ENCODE measurements at places on chromosomes 4 and X. TPM values are rescaled to one million over a fixed set of nuclear protein-coding genes. Genes with fewer than 3 reads are reported as not detected.

The CENPE gene
- polyA plus RNA-seq = 5.9 TPM

- DNase-seq = no peak
Observed at GRCh38 chr4:108024085-108024877, 34.6 kb downstream of the HADH start.

DNA sequence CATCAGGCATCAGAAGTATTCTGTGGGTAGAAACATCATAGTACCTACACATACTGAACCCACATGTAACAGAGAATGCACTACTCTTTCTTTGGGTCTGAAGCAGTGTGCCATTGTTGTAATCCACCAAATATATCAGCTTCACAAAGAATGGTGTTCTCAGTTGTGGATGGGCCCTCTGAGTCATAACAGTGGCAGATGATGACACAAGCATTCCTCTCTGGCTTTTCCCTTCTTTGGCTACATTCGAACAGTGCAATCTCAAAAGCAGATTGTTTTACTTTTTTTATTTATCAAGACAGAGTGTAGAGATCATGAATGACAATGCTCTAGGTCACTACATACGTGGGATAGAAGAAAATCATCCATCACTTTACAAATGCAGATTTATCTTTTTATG, 247.2 kb upstream of the EPHA5 start:
- no peak for DNase-seq

DNA sequence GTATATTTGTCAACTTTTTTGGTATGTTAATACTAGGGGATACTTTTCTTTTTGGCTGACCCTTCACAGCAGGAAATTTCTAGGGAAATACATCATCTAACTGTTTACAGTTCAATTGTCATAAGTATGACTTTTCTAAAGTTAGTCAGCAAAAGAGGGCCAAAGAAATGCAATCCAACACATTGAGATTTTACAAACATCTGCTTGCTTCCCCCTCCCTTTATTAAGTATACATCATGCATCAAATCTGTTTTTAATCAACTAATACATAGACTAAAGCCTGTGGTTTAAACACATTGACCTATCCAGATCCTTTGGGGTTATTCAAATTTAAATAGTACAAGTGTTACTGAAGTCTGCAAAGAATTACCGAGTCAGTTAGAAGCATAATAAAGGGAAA, 93.9 kb downstream of the MID1 start:
- DNase-seq = no peak

GRCh38 chr4:142092941-142093340, 456.6 kb downstream of the IL15 start:
- no peak for DNase-seq

- DNase-seq = peak; percentile 3
Observed at GRCh38 chr4:145984563-145984962, 45.9 kb upstream of the ZNF827 start.

DNA sequence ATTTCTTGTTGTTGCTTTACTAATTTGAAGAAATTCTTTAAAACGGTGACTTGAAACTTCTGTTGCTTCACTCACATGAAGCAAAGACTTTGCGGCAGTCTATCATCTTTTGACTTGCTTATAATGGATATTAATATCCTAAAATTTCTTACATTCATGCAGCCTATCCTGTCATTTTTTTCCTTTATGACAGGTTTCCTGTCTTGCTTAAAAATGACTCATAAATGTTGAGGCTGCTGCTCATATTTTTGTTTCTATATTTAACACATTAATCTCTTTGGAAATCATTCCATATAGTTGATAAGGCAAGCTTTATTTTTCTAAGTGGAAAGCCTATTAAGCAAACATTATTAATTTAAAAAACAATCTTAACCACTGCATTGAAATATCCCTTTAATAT, 176.6 kb upstream of the GALNTL6 start:
- no peak for DNase-seq

The HPGDS gene
- polyA plus RNA-seq = 5.0 TPM

The STPG2 gene
- polyA plus RNA-seq = 0.36 TPM

GRCh38 chr4:67460574-67460973, 84.7 kb downstream of the CENPC start:
- DNase-seq = no peak

DNA sequence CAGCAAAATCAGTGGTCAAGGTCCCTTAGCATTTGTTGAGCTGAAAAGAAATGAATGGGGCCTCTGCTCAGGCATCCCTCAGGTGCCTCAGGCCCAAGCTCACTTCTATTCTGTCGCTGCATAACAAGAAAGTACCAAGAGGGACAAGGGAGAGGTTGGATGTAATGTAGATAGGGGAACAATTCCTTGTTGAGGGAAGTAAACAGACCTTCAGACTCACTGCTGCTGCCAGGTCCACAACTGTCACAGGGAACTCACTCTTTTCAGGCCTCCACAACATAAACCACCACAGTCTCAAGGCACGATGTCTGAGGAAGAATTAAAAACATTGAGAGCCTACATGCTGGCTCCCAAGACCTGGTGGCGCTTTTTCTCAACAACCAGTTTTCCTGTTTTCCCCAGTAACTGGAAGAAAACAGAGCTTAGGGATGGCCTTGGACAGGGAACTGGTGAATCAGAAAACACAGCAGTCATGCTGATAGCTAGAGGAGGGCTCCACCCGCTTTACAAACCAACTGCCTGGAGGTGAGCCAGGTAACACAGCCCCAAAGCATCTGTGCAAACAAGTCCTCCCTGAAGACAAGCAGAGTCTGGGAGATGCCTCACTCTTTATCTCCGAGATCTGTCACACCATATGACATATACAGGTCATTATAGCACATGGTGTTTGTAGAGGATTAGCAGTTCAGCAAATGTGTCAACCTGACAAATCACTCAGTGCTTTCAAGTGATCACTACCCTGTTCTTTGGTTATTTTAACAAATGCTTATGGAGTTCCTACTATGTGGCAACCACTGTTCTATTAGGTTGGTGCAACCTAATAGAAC, 14.3 kb upstream of the AWAT1 start:
- DNase-seq = peak; percentile 69

DNA sequence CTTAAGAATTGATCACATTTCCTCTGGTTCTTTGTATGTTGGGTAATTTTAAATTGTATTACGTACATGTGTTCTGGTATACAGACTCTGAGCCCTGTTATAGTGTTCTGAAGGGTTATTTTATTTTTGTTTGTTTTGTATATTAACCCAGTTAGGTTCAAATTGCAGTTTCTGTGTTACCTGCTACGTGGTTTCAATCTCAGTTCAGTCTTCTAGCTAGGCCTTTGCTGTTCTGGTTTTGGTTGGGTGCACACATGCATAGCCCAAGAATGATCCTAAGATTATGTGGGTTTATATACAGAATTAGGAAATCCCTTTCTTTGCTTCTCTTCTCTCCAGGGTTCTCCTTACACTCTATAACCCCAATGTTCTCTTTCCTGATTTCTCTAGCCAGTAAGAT, 161.0 kb downstream of the PPP1R2C start:
- no peak for DNase-seq

The CABS1 gene
- not detected for polyA plus RNA-seq

The TEX13C gene
- polyA plus RNA-seq = not detected

The LONRF3 gene
- 3.0 TPM for polyA plus RNA-seq

Data from large intestine (tissue), 12 donors.